ENCODE measurements at places on chromosomes 5 and 9.

- DNase-seq: no peak
Measured at GRCh38 chr5:124544366-124545055, 201.9 kb downstream of the ZNF608 start.

- no peak for DNase-seq
Measured at GRCh38 chr9:130459941-130460669, 15.3 kb downstream of the ASS1 start.

GRCh38 chr5:126872561-126873354, 95.8 kb downstream of the LMNB1 start:
- DNase-seq: no peak

GRCh38 chr5:79974886-79975285, 16.2 kb downstream of the MTX3 start:
- no peak for DNase-seq

- peak; percentile 85 for DNase-seq
Measured at GRCh38 chr9:130860458-130861316, 25.6 kb downstream of the ABL1 start.

DNA sequence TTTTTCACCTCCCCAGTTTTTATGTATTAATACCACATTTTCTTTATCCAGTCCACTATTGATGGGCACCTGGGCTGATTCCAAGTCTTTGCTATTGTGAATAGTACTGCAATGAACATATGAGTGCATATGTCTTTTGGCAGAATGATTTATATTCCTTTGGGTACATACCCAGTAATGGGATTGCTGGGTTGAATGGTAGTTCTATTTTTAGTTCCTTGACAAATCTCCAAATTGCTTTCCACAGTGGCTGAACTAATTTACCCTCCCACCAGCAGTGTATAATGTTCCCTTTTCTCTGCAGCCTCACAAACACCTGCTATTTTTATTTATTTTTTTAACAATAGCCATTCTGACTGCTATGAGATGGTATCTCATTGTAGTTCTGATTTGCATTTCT, 340.2 kb downstream of the ADAMTS6 start:
- no peak for DNase-seq

- DNase-seq: no peak
Measured at GRCh38 chr5:59864718-59865117, 28.8 kb downstream of the PDE4D start.

DNA sequence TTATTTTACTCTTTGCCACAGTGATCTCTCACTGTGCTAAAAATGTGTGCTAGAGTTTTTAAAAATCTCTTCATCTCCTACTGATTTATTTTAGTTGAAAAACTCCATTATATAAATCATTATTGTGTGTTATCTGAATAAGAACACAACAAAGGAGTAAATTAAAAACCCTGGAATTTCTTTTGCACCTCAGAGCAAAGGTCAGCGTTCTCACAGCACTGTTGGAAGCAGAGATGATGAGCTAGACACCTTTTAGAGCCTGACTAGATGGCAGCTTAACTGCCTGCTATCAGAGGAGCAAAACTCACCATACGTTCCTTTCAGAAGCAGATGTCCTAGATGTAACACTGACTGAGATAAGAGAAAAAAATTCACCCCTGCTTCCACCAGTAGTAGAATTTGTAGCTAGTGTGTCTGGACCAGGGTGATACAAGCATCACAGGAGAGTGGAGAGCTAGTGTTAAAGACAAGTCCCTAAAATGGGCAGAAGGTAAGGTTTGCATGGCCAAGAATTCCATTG, 147.1 kb downstream of the ENTREP1 start:
- DNase-seq: no peak

- DNase-seq: no peak
Measured at GRCh38 chr9:137552022-137552768, 516 bp downstream of the MRPL41 start.

- peak; percentile 43 for DNase-seq
Measured at GRCh38 chr5:61306531-61307131, 25.4 kb upstream of the ZSWIM6 start.

DNA sequence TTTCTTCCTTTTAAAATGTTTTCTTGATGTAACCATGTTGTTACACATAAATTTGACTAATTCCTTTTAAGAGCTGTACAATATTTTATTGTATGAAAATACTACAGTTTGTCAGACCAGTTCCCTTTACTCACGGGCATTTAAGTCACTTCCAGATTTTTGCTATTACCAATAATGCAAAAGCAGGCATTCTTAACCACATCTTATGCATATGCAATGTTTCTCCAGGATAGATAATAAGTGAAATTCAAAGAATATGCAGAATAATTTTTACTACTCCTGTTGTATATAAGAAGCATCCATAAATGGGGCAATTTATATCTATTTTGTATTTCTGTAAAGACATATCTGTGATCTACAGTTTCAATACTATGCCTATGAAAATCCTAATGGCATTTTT, 77.3 kb downstream of the FNIP1 start:
- no peak for DNase-seq

DNA sequence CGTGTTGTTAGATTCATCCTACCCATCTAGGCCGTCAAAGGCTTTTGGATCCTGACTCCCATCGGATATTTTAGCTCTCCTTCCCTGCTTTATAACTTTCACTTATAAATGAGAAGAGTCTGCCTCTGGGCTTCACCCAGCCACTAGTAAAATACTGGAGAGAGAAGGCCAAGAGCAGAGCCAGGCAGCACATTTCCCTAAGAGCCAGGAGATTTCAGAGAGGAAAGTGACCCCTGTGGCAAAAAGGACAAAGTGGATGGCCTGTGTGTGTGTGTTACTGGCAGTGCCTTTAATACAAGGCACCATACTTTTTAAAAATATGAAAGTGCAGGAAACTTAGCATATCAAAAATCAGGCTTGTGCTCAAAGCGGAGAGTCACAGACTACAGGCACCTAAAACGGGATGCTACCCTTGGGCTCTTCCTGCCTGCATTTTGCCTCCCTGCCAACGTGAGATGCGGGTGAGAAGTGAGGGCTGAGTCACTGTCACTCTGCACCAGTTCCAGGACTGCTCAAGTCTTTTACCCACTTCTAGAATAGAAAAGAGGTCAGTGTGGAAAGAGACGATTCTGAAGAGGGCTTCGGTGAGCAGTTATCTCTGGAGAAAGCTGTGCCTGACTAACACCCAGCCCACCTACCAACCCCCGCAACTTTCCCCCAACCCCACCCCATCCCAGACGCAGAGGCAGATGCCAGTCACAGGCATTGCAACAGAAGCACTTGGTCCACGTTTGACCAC, 15.9 kb downstream of the NFIL3 start:
- DNase-seq: no peak

- DNase-seq: no peak
Measured at GRCh38 chr5:11046160-11046559, 285.1 kb upstream of the DAP start.

DNA sequence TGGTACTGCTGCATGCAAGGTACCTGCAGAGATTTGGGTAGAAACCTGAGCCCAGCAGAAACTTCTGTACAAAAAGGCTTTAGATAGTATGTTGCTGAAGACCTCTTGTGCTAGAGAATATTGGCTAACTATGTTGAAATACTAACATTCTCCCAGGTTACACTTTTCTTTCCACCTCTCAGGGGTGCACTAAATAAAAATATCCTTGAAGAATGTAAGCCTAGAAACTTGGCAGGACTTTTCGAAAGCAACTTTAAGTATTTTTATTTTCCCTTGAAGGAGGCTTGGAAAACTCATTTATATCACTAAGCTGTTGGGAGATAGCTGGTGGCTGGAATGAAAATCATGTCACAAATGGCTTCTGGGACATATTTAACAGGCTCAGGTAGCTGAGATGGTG, 50.0 kb downstream of the FBXL7 start:
- no peak for DNase-seq

DNA sequence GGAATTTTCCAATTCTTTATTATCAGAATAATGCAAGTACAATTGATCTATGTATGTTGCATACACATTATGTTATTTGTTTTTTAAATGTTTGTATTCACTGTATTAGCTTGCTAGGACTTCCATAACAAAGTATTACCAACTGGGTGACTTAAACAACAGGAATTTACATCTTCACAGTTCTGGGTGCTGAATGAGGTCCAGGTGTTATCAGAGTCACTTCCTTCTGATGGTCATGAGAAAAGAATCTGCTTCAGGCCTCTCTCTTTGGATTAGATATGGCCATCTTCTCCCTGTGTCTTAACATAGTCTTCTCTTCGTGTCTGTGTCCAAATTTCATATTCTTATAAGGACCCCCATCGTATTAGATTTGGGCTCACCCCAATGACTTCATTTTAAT, 229.1 kb upstream of the TRPC7 start:
- no peak for DNase-seq

GRCh38 chr9:129138144-129138462, 26.9 kb downstream of the PTPA start:
- DNase-seq: no peak

DNA sequence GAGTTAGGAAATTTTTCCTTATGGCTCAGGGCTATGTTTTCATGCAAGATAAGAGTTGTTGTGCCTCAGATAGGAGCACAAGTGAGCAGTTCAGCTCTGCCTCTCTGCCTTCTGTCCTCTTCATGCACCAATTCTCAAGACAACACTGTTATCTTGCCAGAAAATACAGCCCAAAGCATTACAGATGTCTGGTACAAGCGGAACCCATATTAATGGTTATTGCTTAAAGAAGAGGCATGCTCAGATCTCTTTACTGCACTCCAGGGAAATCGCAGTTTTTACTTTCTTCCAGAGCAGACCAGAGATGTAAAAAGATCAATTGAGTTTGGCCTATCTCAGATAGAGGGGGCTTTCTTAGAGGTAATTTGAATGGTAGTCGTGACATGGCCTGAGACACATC, 361.6 kb upstream of the WWC1 start:
- DNase-seq: no peak

DNA sequence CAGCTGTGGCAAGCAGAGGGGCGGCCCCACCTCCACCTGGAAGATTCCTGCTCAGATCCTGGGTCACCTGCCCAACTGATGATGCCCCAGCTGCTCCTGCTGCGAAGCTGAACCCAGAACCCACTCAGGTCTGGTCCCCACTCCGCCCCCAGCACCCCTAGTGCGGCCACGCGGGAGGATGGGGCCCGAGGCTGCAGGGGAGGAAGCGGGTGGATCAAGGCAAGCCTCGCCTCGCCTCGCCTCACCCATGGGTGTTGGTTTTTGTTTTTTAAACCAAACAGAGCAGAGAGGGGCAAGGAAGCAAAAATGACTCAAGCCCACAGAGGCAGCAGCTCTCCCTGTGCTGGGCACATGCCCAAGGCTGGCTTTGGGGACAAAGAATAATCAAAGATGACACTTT, 23.2 kb downstream of the ABO start:
- DNase-seq: no peak

GRCh38 chr5:126481243-126481642, 58.0 kb downstream of the GRAMD2B start:
- no peak for DNase-seq

- DNase-seq: no peak
Measured at GRCh38 chr5:173789031-173789920, 98.9 kb upstream of the CPEB4 start.
